Forelimb muscle (tissue), 1 donor: ENCODE measurements at places on chromosomes 16 and 17.

DNA sequence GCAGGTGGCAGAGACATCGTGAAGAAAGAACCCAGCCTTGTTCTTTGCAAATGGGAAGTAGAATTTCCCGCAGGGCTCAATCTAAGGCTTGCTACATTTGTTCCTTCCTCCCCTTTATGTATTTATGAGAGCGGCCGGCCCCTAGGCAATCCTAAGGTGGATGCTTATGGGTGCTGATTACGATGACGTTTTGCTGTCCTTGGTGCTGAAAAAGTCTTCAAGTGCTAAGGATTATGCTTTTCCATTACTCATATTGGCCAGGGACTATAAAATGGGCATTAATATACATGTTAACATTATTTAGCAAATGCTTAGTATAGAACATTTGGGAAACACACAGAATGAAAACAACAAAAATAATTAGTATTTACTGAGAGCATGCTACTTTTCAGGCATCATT lies 313.3 kb upstream of the XYLT1 start:
- DNase-seq: peak; percentile 13

DNA sequence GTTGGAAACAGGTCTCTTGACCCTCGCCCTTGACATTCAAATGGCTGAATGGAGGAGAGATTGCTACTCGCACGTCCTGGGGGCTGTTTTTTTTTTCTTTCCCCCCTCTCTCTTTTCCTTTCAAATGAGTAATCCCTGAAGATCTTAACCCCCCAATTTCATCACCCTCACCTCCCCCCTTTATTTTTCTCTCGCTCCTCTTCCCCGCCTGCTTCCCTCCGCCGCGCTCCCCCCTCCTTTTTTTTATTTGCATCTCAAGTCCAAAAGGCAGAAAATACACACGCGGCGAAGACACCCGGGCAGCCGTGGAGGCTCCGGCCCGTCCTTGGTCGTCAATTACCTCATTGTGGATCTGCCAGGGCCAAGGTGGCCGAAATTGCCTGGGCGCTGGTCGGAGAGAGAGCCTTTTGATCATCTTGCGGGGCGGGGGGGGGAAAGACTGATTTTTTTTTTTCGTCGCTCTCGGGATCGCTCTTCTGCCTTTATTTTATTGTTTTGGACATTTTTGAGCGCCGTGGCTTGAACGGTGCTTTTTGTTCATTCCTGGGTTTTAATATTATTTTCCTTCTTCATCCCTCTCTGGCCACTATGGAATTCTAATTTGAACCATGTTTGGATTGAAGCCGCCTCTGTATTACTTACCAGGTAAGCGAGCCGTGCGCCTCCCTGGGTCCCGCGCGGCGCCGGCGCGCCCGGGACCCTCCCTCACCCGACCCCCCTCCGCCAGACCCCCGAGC lies 57.2 kb upstream of the GSE1 start:
- DNase-seq: no peak

- DNase-seq: no peak
Measured at GRCh38 chr16:80407265-80407987, 133.4 kb upstream of the DYNLRB2 start.

DNA sequence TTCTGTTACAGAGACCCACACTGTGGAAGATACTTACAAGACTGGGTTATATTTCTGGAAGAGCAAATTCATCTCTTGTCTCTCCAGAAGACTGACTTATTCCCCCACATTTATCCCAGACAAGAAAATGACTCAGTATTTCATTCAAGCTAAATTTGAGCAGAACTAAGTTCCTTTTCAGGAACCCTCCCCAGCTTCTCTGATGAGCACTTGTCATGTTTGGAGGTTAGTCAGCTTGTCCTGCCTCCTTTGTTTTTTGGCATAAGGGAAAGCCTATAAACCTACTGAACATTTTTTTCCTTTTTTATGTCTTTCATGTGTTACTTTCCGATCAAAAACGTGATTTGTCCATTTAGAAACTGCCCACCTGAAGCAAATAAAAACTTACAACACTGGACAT lies 198.0 kb downstream of the C16orf95 start:
- no peak for DNase-seq

DNA sequence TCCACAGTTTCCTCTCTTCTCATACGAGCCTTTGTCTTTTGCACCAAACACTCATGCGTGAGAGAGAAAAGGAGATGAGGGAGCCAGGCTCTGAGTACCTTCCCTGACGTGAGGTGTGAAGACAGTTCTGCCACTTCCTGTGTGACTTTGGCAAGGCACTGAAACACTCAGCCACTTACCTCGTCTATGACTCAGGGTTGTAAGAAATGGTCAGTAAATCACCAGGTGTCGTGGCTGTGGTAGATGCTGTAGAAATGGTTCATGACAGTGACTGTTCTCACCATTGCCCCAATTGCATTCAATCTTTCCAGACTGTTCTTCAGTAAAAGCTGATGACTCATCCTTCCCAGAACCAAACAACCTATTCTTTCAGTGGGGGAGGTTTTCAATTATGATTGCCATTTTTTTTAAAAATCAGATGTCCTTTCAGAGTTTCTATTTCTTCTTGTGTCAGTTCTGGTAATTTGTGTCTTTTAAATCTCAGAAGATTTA lies 49.2 kb upstream of the CBFA2T3 start:
- no peak for DNase-seq

DNA sequence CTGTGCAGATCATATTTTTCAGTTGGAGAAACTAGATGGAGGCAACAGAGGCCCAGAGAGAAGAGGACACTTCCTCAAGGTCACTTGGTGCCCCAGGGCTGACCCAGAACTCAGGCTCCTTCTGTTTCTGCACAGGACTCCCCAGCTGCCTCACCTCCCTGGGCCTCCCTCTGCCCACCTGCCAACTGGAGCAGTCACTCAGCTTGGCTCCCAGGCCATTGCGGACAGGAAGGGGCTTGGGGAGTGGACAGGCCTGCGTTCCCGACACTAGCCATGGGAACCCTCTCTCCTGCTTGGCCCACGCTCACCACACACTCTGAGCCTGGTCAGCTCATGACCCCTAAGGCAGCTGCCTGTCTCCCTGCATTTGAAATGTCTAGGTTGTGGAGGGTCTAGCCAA lies 78.1 kb upstream of the BRD7 start:
- no peak for DNase-seq
